T-cell (primary cell): ENCODE measurements at places on chromosomes 7 and 10. TPM values are rescaled to one million over a fixed set of nuclear protein-coding genes. Genes with fewer than 3 reads are reported as not detected.

DNA sequence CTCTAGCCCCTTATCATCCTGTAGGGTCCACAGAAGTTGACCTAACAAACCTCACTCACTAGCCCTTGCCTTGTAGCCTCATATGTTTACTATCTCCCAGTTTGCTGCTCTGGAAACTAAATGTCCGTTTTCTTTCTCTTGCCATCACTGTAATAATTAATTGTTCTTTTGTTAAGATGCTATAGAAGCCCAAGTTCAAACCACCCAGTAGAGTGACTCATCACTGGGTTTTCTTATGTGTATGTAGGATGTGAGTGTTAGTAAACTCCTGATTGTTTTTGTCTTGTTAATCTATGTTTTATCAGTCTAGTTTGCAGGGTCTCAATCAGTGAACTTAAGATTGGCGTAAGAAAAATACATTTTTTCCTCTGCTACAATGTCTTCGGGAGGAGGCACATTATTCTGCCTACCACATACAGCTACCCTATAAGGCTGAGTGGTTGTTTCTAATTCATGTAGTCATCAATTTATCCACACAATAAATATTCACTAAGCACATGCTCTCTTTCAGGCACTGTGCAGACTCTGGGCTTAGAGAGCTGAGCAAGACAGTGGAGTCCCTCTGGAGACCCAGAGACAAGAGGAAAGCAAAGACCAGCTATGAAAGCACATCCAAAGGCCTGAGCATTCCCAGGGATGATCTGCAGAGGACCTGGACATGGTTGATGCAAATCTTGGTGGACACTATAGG lies 474.1 kb upstream of the AKR1E2 start:
- no peaks in the 10 kb centered on the region for H3K36me3 ChIP-seq
- no peak overlapping the region for H3K4me3 ChIP-seq
- no peaks in the 10 kb centered on the region for H3K4me1 ChIP-seq
- no peak for DNase-seq
- no peaks in the 10 kb centered on the region for H3K27me3 ChIP-seq
- no peak overlapping the region for H3K27ac ChIP-seq

DNA sequence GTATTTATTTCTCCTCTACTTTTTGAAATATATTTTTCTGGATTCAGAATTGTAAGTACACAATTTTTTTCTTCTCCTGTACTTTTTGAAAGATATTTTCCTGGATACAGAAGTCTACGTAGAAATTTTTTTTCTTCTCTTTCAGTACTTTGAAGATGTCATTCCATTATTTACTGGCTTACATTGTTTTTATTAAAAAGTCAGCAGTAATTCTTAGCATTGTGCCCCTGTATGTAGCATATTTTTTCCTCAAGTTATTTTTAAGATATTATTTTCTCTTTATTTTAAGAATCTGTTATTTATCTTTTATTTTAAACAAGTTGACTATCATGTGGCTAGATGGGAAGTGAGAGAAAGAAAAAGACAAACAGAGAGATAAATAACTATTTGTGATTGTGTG lies 119.0 kb upstream of the NPSR1 start:
- no peaks in the 10 kb centered on the region for H3K36me3 ChIP-seq
- DNase-seq, result no peak
- H3K27me3 ChIP-seq, result no peaks in the 10 kb centered on the region
- no peaks in the 10 kb centered on the region for H3K4me1 ChIP-seq

DNA sequence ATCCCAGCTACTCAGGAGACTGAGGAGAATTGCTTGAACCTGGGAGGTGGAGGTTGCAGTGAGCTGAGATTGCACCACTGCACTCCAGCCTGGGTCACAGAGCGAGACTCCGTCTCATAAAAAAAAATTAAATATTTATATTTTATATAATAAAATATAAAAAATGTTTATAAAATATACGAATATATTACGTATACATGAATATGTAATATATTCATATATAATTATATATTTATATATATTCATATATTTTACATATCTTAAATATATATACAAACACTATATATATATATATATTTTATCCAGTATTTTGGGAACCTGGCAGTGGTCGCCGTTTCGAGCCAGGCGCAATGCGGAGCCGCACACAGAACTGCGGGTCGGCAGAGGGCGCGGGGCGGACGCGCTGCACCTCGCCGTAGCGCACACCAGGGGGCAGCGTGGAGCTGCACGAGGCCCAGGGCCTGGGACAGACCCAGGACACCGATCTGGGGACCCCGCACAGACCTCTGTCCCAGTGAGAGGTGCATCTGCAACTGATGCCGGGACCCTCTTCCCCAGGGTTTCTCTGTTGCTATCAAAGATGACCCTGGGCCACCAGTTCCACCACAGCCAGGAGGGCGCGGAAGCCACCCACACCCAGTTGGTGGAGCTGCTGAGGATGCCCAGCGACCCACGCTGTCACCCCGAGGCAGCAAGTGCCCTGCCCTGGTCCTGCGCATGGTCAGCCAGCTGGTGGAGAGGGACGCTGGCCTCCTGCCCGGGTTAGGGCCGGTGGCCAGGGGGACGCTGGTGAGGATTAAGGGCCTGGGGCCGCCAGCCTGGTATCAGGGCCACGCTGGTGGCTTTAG lies 22.7 kb downstream of the AP5Z1 start:
- no peaks in the 10 kb centered on the region for H3K4me1 ChIP-seq
- H3K36me3 ChIP-seq, result no peaks in the 10 kb centered on the region
- peak; percentile 59 for DNase-seq
- H3K27ac ChIP-seq, result no peak overlapping the region
- no peak overlapping the region for H3K4me3 ChIP-seq

TDRD1 gene
- total RNA-seq, result 0.13 TPM

POLR2J3 gene
- total RNA-seq, result 71.3 TPM
